ENCODE measurements at places on chromosomes 3 and 15.
A peak's percentile ranks its signal among the peaks of the same experiment; 100 is the strongest.

DNA sequence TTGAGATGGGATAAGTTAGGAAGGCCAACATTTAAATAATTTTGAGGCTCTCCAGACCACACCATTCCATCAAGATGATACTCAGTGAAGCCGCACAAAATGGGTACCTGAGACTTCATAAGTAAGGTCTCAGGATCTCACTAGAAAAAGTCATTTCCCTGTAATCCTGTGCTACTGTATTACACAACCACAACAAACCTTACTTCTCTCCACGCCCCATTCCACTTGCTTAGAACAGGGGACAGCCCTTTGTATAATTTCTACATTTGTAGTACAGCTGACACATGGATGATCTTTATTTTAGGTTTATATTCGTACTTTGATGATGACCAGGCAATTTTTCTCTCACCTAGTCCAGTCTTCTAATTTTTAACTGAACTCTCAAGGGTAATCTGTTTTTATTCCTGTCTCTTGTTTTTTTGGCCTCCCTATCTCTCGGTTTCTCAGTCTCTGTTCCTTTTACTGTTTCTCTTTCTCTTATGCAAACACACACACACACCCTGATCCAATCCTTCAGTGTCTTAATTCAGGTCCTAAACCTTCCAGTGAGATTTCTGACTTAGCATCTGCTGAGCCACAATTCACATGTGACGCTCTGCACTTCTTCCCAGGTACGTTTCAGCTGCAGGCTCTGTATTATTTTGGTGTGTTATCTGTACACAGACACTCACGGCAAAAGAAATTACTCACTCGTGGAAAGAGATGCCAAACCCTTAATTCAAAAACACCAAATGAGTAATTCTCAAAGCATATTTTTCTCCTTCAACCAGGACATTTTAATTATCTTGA, 223.2 kb upstream of the THBS1 start:
- no peak for DNase-seq

- DNase-seq, result no peak
Measured at GRCh38 chr15:72205896-72206676, 8.5 kb upstream of the GRAMD2A start.

DNA sequence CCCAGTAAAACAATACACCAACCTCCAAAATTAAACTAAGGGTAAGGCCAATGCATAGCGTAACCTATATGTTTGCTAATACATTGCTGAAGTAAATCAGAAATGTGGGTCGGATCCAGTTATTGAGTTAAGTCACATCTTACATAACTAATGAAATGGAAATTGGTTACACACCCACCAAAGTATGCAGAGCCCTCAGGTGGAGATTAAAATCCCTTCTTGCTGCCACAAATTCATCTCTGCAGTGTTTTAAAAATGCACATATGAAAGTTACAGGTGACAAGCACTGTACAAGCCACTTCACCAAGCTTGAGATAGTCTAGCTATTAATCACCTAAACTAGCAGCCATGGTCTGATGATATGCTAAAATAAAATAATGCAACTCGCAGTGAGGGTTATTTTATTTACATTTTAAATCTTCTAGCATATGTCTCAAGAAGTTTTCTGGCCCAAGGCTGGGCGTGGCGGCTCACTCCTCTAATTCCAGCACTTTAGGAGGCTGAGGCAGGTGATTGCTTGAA, 130.6 kb downstream of the AQP9 start:
- DNase-seq, result no peak

- DNase-seq, result no peak
Measured at GRCh38 chr15:27091270-27091940, 120.4 kb downstream of the GABRG3 start.

- no peak for DNase-seq
Measured at GRCh38 chr3:113143353-113143752, 68.0 kb upstream of the BOC start.

- no peak for DNase-seq
Measured at GRCh38 chr15:89138999-89139612, 50.9 kb downstream of the ABHD2 start.

- DNase-seq, result no peak
Measured at GRCh38 chr15:78061963-78062427, 15.5 kb downstream of the TBC1D2B start.

- DNase-seq, result no peak
Measured at GRCh38 chr3:100079328-100079727, 35.0 kb downstream of the FILIP1L start.

- DNase-seq, result no peak
Measured at GRCh38 chr3:184561913-184562877, 610 bp downstream of the EPHB3 start.

DNA sequence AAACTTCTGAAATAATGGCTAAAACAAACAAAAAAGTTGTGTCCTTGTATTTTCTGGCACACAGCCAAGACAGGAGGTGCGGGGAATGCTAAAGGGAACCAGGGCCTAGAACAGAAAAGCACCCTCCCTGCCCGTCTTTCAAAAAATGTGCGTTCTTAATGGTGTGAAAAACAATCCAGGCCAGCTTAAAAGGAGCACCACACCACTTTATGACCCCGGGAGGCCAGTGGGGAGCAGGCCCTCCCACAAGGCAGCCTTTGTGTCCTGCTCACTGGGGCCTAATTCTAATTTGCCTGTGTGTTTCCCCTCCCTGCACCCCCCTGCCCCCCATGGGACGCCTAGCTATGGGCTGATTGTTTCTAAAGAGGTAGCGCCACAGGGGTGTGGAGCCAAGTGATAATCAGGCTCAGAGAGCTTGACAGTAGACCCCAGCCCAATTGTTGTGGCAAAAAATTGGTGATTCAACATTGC, 181.4 kb downstream of the GREM1 start:
- no peak for DNase-seq

- DNase-seq, result peak; percentile 26
Measured at GRCh38 chr15:63610209-63610841, 13.1 kb downstream of the FBXL22 start.

DNA sequence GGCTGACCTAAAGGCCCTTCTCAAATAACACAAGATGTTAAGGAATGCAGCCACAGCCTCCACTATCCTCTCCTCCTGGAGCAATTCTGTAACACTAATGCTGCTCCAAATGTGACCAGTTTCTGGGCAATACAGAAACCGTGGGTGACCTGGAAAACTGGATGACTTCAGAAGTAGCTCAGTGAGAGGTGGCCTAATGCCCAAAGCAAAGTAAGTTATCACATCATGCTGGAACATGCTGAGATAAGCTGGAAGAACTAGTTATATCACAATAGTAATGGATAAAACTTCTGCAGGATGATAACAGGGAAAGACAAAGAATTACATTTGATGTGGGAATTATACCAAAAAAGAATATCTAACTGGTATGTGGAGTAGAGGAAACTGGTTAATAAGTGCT, 72.0 kb downstream of the DHX30 start:
- no peak for DNase-seq

GRCh38 chr15:58992181-58992580, 4.7 kb downstream of the RNF111 start:
- DNase-seq, result no peak

DNA sequence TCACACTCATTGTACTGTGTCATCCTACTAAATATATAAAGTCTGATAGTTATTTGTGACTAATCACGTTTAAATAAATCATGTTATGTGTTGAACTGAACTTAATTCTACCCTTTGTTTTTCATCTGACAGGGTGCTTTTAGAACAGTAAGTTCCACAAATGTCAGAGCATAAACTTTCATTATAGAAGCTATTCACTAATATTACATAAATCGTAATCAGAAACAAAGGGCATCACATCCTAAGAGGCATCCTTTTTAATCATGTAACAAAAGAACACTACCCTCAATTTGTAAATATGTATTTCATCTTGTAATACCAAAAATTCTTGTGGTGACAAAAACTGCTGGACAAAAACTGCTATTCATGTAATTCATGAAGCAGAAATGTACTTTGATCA, 50.8 kb downstream of the KCNH8 start:
- DNase-seq, result no peak

DNA sequence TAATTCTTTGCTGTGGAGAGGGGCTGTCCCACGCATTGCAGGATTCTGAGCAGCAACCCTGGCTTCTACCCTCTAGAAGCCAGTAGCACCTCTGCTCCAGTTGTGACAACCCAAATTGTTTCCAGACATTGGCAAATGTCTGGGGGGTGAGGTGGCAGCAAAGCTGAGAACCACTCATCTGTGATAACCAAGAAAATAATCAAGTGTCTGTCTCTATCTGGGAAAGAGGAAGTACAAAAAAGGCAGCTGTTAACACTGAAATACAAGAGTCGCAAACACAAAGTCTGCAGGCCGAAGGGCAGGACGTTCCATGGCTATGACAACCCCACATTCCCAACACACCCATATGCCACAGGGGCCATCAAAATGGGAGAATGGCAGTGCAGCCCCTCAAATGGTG, 42.2 kb upstream of the GNB5 start:
- no peak for DNase-seq

DNA sequence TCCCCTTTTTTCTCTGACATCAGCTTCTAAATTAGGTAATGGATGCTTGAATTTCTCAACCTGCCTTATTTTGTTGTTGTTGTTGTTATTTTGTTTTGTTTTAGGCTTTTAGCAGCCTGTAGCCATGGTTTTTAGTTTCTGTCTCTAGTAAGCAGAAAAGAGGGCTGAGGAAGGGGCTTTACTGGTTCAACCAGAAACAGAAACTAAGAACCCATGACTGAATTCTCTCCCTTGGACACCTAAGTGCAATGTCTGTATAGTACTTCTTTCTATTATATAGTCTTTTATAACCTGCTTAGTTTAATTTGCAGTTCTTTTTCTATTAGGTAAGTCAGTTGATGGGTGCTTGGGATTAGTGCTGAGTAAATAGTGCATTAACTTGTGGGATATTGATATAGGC, 129.0 kb downstream of the BBX start:
- DNase-seq, result no peak

- no peak for DNase-seq
Measured at GRCh38 chr3:136931606-136932005, 26.2 kb upstream of the IL20RB start.

DNA sequence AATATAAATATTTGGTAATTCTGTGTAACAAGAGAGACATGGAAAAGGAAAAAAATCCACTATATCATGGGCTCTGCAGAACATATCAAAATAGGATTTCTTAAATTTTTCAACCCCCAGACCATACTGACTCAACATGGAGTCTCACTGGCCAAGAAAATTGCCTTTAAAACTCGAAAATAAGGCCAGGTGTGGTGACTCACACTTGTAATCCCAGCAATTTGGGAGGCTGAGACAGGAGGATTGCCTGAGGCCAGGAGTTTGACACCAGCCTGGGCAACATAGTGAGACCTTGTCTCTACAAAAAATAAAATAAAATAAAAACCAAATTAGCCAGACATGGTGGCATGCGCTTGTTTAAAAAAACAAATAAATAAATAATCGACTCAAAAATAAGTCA, 294.4 kb upstream of the TPRG1 start:
- no peak for DNase-seq

- no peak for DNase-seq
Measured at GRCh38 chr15:67865766-67866165, 25.9 kb upstream of the RNU6-1 start.

DNA sequence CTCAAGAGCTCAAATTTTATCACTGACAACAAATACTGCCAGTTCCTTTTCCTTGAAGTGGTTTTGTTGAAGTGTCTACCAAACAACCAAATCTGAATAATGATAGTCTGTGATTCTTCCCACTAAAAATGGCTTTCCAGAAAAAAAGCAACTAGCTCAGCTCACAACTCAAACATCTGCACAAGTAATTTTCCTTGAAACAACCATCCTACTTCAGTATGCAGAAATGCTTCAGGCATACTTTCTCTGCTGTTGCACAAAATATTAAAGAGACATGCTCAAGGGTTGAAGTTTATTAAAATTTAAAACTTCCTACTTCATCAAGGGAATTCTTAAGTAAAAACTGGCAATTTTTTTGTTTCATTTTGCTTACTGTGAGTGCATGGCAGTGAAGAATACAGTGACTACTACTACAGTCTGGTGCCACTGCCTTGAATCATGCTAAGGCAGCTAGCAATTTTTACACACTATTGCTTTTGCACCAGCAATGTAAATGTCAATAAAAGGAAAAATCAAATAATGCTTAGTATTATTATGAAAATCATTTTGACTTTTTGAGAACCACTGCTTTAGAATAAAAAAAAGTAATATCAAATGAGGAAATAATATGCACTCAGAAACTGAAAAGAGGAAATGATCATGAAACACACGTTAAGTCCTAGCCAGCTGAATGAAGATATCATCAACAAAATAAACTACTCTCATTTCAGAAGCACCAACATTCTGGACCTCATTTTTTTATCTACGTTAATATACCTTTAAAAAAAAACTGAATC, 33.6 kb downstream of the VPS13C start:
- no peak for DNase-seq

GRCh38 chr3:72255791-72256559, 471.0 kb upstream of the PROK2 start:
- DNase-seq, result peak; percentile 42

DNA sequence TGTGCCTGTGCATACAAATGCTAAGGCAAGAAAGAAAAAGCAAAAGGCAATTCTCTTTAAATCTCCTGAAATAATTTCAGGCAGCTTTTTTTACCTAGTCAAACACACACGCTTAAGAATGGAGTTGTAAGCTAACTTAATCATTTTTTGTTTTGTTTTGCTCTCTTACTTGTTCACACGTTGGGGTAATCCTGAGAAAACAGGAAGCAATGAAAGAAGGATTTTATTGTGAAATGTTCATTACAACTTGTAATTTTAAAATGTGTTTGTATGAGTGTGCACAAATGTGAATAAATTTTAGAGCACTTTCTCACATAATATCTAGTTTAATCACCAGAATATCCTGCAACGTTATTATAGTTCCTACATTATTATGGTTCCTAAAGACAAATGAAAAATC, 263.8 kb downstream of the LPP start:
- DNase-seq, result no peak

DNA sequence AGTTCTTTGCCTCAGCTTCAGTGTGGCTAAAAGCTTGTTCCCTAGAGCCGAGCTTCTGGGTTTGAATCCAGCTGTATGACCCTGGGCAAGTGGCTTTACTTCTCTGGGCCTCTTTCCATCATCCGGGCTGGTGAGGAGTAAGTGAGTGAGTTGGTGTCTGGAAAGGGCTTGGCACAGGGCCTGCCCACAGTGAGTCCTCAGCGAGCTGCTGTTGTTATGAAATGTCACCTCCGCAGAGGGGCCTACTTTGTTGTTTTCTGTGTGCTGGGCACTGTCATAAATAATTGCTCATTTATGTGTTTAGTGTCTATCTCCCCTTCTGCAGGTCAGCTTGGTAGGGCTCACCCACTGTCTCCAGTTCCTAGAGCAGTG, 31.7 kb downstream of the SLC6A6 start:
- DNase-seq, result no peak

GRCh38 chr15:91055548-91056331, 33.3 kb upstream of the VPS33B start:
- DNase-seq, result peak; percentile 10

- no peak for DNase-seq
Measured at GRCh38 chr3:43709022-43709421, 18.3 kb downstream of the ABHD5 start.

GRCh38 chr3:114725966-114726365, 421.1 kb downstream of the ZBTB20 start:
- DNase-seq, result no peak

- no peak for DNase-seq
Measured at GRCh38 chr15:58043192-58043903, 22.2 kb downstream of the ALDH1A2 start.

GRCh38 chr3:142267269-142267668, 41.9 kb upstream of the GK5 start:
- no peak for DNase-seq

GRCh38 chr3:188889054-188889491, 282.7 kb upstream of the TPRG1 start:
- DNase-seq, result no peak

- DNase-seq, result no peak
Measured at GRCh38 chr3:155317211-155317610, 23.7 kb upstream of the STRIT1 start.

Data from DMS79 (cell line).